ENCODE measurements at places on chromosomes 6 and 20. TPM values are rescaled to one million over a fixed set of nuclear protein-coding genes. Genes with fewer than 3 reads are reported as not detected.

LPA gene
- not detected for total RNA-seq

CBLN4 gene
- total RNA-seq, result not detected

ENPP1 gene
- not detected for total RNA-seq

FBXO9 gene
- 46.3 TPM for total RNA-seq

SLC17A4 gene
- total RNA-seq, result not detected

SPAG4 gene
- total RNA-seq, result 12.7 TPM

IRF4 gene
- not detected for total RNA-seq
